Astrocyte of the spinal cord (primary cell): ENCODE measurements at places on chromosomes 7 and 10.
A peak's percentile ranks its signal among the peaks of the same experiment; 100 is the strongest.

GRCh38 chr10:86192691-86193090 lies 173.9 kb downstream of the GRID1 start:
- DNase-seq, result no peak

DNA sequence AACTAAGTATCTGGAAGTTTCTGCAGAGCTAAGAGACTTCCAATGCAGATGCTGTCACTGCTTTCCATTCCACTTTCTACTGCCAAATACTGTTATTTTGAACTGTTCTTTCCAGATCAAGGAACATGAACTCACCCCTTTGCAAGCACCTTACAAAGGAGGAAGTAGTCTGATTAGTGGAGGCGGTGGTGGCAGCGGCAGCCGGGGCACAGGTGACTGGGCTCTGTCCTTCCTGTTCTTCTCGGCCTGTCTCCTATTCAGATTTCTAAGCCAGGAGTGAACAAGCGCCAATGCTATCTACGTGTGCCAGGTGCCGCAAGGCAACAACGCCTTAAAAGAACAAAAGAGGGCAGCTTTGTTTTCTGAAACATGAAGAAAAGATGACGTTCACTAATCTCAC lies 44.9 kb downstream of the BEND7 start:
- DNase-seq, result no peak

GRCh38 chr10:107059872-107060271 lies 104.6 kb downstream of the SORCS1 start:
- DNase-seq, result no peak

DNA sequence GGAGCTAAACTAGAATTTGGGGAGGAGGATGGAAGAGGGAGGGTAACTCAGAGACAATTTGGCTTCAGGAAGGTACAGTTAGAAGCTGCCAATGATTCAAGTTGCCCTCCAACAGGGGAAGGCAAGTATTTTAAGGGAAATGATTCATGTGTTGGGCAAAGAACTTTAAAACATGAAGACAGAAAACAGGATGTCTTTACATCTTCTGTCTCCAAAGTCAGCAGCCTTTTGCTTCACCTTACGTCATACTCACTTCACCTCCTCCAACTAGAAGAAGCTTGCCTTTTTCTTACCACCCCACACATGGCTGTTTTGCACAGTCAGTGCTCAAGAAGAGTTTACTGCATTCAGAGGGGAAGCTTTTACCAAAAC lies 36.1 kb downstream of the PPP1R3C start:
- DNase-seq, result peak; percentile 80

DNA sequence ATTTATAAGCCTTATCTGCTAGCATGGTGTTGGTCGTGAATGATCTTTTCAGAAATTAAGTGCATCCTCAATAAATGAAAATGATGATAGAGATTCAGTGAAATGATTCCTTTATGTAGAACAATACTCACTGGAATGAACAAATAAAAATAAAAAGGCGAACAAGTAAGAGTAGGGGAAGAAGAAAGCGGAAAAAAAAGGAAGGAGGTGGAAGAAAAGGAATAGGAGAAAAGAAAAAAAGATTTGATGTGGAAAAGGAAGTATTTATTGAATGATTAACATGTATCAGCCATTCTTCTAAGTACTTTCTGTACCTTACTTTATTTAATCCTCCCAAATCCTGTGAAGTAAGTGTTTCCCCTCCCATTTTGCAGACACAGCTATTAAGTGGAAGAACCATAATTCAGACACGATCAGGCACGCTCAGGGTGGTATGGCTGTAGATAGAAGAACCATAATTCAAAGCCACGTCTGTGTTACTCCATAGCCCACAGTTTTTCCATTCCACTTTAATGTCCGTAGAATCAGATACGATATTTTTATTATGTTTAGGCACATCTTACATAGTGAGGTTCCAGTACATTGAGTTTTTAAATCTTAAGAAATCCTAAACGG lies 156.2 kb upstream of the LAMB4 start:
- no peak for DNase-seq

GRCh38 chr7:47734949-47735291 lies 153.0 kb upstream of the TNS3 start:
- DNase-seq, result no peak

DNA sequence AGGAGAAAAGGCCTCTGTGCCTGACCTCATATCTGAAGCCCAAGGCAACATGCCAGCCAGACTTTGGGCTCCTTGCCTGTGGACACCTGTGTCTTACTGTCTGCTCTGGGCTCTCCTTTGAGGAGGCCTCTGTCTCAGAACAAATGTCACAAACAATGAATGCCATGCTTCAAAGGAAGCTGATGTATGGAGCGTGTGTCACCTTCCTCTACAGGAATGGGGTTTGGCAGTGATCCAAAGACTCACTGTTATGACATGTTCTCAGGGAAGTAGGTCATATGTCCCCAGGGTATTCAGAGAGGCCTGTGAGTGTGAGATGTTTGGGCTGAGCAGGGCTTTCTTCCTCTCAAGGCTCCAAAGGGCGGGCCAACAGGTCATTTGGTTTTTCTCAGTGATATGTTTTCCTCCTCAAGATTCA lies 38.4 kb downstream of the PTPRE start:
- DNase-seq, result peak; percentile 45

- DNase-seq, result peak; percentile 49
Measured at GRCh38 chr7:140656548-140657515, 15.9 kb upstream of the ADCK2 start.

DNA sequence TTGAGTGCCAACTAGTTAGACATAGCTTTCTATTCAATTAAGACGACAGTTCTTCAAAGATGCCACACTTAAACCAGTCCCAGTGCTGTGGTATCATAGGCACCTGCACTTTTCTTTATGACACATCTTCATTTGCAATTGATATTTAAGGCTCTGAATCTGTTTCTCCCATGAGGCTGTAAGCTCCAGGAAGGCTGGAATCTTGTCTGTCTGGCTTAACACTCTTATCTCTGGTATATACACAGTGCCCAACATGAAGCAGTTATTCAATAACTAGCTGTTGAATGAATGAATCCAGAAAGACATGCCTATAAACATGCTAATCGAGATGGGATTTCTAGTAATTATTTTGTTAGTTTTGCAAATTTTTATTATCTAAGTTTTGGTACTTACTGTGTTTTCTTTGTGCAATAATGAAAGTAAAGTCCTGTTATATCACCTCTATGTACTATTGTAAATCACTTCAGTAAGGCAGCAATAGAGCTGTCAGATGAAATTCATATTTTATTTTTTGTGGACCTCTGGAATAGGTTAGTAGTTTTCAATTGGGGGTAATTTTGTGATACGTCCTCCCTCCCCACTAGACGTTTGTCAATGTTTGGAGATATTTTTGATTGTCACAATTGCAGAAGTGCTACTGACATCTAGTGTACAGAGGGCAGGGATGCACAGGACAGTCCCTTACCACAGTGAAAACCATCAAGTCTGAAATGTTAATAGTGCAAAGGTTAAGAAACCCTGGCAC lies 51.3 kb upstream of the STEAP4 start:
- DNase-seq, result no peak

DNA sequence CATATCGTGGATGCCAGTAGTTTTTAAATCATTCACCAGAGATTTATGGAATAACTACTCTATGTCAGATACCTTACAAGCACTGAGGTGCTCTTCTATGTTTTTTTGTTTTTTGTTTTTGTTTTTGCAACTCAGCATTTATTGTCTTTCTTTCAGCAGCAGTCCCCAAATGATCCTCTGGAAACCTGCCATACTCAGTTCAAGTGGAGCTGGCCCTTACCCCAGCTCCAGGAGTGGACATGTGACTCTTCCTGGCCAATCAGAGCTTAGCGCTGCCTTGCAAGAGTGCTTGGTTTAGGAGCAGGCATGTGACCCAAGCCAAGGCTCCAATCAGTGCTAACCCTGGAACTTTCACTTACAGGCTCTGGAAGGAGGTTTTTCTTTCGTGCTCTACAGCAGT lies 356.6 kb upstream of the ZMIZ1 start:
- DNase-seq, result no peak

DNA sequence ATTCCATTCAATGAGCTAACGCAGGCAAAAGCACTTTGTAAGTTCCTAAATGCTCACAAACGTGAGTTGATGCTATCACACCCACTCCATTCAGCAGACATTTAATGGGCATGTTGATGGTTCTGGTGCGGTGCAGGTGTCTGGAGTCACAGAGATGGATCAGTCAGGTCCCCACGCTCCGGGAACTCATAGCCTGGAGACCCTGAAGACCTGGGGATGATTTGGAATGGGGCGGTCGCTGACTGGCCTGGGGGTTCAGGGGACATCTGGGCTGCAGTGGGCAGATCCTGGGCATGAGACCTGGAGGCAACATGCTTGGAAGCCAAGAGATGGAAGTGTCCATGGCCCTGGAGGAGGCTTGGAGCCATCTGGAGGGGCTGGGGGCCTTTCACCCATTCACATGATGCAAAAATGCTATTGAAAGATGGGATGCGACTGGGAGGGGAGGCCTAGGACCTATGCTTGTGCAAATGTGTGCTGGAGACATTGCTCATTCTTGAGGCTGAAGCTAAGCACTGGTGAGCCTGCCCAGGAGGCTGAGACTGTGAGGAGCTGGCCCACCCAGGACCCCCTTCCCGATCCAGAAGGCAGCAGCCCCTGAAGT lies 522.6 kb downstream of the GLRX3 start:
- DNase-seq, result no peak

- DNase-seq, result peak; percentile 36
Measured at GRCh38 chr7:120990468-120991118, 2.1 kb downstream of the CPED1 start.

GRCh38 chr10:43249151-43249961 lies 17.5 kb downstream of the RASGEF1A start:
- DNase-seq, result no peak

GRCh38 chr7:75962607-75963380 lies 31.6 kb downstream of the TMEM120A start:
- peak; percentile 78 for DNase-seq
